Activated T-cell treated with anti-CD3 and anti-CD28 coated beads, Interleukin-2, amount 50 U/mL, for 48 hours (primary cell): ENCODE measurements at places on chromosomes 16 and 17.

- DNase-seq, result peak; percentile 92
These were observed at the start of gene SLC7A6 for GRCh38 chr16:68264128-68265077. TSS of gene SLC7A6 (plus strand) at chr16:68264526. CDS start at chr16:68274727, 10,201 bp downstream.

DNA sequence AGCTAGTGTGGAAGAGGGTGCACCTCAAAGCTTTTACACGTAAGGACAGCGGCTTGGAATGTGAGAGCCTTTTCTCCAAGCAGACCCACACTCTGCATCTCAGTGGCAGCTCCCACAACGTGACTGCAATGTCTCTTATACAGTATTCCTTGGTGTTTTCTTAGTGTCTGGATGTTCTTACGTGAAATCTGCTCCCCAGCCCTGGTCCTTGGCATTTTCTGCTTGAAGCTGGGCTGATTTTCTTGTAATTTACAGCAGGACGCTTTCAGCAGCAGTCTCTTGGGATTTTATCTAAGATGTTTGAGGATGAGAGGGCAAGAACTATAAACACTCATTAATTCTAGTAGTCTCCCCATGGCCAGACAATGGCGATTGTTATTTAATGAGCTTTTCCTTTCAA lies 12.1 kb upstream of the POLR3E start:
- DNase-seq, result no peak

DNA sequence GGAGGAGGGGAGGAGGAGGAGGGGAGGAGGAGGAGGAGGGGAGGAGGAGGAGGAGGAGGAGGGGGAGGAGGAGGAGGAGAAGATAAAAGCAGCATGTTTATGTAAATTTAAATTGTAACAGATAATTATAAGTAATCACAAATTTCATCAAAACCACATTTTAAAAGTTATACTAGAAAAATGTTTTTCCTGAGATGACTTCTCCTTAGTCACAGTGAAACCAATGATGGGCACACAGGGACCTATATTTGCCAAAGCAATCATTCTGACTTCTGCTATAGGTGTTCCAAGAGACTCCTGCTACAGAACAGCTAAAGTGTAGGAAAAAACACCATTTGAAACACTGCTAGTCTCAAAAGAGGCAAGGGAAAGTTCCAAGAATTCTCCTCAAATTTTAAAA lies 66.4 kb downstream of the CEP95 start:
- no peak for DNase-seq

DNA sequence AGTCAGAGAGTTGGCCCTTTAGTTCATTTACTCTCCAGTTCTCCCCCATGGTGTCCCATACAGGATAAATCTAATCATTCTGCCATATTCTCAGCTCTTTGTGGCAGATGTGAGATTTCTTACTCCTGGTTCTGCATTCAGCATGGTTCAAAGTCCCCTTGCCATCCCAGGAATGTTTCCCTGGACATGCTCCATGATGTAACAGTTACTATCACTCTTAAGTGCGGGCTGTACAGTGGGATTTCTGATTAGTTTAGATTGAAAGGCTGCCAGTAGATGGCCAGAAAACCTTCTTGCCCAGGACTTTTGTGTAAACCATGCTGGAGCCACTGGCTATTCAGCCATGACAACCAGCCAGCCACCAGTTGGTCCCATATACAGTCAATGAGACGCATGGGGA lies 10.4 kb downstream of the KRT37 start:
- DNase-seq, result no peak

GRCh38 chr17:58049533-58049932 lies 33.7 kb upstream of the DYNLL2 start:
- DNase-seq, result no peak

GRCh38 chr16:88505405-88506082 lies 52.5 kb downstream of the ZFPM1 start:
- DNase-seq, result peak; percentile 64

DNA sequence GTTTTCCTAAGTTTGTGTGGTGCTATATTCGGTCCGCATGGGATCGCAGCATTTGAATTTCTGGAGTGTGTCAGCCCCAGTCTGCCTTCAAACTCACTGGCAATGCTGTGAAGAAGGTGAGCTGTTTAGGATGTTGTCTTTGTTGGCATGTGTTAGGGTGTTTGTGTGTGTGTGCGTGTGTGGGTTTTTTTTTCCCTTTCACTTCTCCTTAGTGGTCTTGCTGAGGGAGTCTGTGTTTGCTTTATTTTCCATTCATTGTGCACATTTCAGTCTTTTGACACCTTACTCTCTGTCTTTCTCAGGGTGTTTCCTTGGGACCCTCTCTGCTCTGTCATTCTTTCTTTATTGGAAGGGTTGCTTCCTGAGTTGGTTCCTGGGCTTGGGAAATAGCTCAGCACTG lies 27.7 kb upstream of the RBFOX1 start:
- no peak for DNase-seq

DNA sequence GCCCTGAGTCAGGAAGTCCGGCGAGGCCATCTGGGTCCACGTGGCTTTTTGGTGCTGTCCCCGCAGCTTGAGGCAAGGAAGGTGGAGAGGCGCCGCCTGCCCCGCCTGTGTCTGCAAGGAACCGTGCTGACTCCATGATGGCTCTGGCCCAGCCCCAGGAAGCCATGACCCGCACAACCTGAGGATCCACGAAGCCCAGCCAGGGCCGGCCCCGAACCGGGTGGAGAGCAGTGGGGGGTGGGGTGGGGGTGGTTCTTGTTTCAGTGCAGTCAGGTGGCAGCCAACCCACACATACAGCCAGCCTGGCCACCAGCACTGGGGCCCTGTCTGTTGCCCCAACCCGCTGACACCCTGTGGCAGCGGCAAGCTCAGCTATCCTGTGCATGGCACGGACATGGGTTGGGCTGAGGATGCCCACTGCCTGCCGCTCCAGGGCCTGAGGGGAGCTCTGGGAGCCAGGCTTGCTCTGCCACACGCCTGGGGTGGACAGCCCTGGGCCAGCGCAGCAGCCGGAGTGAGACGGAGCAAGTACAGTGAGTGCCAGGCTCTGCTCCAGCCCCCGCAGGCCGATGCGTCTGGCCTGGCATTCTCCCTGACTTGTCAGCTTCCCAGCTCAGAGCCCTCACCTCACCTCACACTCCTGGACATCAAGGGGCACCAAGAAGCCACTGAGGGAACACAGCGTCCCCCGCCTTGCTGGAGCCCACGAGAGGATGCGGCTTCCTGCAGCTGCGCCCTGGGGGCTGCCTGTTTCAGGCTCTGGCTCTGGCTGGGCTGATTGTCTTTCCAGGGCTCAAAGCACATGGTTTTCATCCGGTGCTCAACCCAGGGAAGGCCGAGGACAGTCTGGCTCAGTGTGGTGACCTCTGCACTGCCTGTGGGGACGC lies 68.8 kb downstream of the LMF1 start:
- DNase-seq, result no peak

DNA sequence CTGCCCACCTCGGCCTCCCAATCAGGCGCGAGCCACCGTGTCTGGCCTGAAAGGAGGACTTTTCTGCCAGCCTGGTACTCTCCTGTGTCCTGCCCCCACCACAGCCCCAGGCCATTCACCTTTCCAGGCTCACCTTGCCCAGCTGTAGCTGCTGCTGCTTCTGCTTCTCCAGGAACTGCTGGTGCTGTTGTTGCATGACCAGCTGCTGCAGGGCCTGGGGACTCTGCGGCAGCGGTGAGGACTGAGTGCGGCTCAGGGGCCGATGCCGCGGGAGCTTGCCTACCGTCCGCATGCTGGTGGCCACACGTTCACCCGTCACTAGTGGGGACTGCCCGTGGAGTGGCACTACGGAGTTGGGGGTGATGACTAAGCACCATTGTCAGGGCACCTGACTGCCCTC lies 17.7 kb downstream of the G6PC3 start:
- DNase-seq, result no peak

DNA sequence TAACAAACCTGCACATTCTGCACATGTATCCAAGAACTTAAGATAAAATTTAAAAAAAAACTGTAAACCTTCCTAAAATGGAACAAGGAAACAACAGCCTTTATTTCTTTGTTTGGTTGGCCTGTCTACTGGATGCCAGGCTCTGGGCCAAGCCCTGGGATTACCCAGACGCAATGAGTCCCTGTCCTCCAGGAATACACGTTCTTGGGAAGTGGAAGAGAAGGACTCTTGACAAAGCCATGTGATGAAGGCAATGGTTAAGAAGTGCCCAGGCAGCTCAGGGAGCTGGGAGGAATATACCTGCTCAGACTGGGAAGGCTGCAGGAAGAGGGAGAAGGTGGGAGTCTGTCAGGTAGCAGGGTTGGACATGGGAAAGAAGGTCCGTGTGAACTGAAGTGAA lies 115.4 kb downstream of the AXIN2 start:
- DNase-seq, result no peak

- DNase-seq, result no peak
These were observed 27.8 kb upstream of the MEAK7 start for GRCh38 chr16:84532291-84532724.

DNA sequence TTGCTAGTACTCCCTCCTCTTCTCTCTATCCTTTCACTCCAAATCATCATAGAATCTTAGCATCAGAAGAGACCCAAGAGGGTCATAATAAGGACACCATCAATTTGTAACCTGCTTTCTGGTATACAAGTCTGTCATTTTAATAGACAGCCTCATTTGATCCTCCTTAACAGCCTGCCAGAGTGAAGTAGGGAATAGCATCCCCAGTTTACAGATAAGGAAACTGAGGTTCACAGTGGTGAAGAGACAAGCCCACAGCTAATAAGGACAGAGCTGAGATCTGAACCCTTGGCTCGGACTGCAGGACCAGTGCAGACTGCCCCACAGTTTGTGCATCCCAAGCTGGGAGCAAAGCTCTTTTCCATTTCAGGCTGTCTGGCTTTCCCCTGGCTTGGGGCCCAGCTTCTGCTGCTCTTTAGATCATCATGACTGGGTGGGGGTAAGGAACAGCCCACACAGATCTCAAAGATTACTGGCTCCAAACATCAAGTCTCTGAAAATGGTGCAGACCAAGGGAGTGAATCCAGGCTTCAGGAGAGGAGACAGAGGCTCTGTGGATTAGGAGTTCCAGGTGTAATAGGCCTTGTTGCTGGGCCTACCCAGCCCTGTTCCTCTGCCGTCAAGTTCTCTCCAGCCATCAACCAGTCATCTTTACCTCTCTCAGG lies 10.3 kb upstream of the IGFBP4 start:
- no peak for DNase-seq

GRCh38 chr16:1871974-1872635 lies at the start of gene MEIOB:
TSS of gene MEIOB (minus strand) at chr16:1872164. CDS start at chr16:1868175, 3,989 bp downstream.
- peak; percentile 69 for DNase-seq

DNA sequence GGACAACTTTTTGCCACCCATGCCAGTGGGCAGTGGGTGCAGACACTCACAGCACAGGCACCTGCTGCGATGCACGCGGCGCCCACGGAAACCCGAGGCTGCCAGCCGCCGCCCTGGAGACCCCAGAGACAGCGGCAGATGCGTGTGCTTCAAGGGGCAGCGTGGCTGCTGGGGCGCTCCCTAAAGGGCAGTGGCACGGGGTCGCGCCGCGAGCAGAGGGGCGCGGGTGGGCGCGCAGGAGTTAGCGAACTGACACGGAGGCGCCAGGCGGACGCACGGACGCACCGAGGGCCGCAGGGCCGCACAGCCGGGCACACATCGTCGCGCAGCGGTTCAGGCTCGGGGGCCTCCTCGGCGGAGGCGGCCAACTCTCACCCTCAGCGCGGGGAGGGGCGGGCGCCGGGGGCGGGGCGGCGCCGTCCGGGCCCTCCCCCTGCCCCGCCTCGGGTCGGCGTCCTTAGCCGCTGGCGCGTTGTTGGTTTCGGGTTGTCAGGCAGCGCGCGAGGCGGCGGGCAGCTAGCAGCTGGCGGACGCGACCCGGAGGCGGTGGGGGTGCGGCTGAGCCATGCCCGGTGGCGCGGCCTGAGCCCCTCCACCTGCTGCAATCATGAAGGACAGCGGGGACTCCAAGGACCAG lies at the start of gene KIF19:
KIF19 (plus strand) TSS at position 484 of the 637 bp plus-strand sequence; CDS start at position 608, 124 bp downstream.
- DNase-seq, result peak; percentile 66

GRCh38 chr17:56819431-56820145 lies 14.1 kb downstream of the C17orf67 start:
- DNase-seq, result peak; percentile 83

DNA sequence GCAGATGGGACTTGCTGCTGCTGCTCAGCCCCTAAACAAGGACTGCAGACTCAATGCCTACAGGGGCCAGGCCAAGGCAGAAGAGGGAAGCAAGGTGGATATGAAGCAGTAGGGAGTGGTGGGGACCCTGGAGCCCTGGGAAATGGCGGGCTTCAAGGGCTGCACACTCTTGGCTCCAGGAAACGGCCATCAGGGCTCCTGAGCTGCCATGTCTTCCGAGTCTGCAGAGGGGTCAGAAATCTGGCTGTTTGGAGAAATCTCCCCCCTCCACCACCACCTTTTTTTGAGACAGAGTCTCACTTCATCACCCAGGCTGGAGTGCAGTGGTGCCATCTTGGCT lies 169.1 kb downstream of the KATNIP start:
- no peak for DNase-seq

- no peak for DNase-seq
These were observed 4.8 kb upstream of the VAC14 start for GRCh38 chr16:70805787-70806186.

GRCh38 chr16:85136213-85136701 lies 24.0 kb upstream of the CIBAR2 start:
- DNase-seq, result no peak

GRCh38 chr17:68792042-68792685 lies 163.0 kb downstream of the ABCA8 start:
- DNase-seq, result no peak

- DNase-seq, result peak; percentile 21
These were observed 10.1 kb downstream of the MPO start for GRCh38 chr17:58270476-58271215.
